Stimulated activated CD8-positive, alpha-beta memory T cell treated with anti-CD3 and anti-CD28 coated beads, Interleukin-2, amount 100 ng/mL, for 1 hour (primary cell): ENCODE measurements at places on chromosomes 2 and 18.

- no peak for DNase-seq
Measured at GRCh38 chr18:7329016-7329415, 98.1 kb downstream of the LRRC30 start.

- no peak for DNase-seq
Measured at GRCh38 chr2:176130147-176130956, 847 bp downstream of the HOXD8 start.

DNA sequence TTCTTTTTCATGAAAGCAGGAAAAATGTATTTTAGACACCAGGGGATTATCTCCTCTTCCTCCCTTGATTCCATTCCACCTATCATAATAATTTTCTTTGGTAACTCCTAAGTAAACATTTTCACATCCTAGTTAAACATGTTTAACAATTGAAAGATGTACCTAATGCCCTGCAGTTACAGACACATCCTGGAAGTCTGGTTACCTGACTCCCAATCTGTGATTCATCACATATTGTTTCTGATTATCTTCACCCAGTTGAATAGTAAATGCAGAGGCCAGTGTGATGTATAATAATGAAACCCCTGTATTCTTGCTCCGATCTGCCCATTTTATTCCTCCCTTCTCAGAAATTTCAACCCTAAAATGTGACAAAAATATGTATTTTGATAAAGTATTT, 1237.6 kb upstream of the LRRTM1 start:
- DNase-seq, result no peak

GRCh38 chr2:235640377-235640776, 146.5 kb downstream of the AGAP1 start:
- DNase-seq, result no peak

- DNase-seq, result no peak
Measured at GRCh38 chr2:241629762-241630435, 7.1 kb downstream of the THAP4 start.

DNA sequence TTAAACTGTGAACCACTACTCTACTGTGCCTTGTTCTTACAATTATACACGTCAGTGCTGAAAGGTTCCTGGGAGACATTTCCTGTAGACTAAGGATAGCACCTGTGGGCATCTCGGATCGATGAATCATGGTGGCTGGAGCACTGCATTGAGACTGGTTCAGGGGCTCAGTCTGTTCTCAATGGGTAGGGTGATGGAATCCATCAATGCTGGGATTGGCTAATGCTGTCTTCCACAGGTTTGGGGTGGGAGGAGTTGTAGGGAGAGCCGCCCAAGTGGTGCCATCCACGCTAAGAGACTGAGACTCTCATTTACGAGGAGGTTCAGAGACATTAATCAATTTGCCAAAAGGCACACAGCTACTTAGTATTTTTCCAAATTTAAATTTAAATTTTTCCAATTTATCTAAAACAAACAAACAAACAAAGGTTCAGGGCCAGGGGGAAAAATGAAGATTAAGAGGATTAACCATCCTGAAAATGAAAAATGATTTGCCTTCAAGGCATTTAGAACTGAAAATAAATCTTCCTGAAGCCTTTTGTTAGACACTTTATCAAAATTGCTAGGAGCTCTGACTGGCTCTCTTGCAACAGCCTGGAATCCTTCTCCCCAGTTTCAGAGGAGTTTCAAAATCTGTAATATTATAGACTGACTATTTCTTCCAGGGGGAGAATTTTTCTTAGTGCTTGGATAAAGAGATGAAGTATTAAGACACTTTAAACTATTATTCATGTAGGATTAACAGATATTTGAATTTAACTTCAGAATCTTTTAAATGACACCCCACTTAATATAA, 359.2 kb downstream of the TGIF1 start:
- no peak for DNase-seq

- no peak for DNase-seq
Measured at GRCh38 chr18:3481696-3482210, 31.8 kb downstream of the TGIF1 start.

GRCh38 chr2:53913721-53914120, 54.0 kb upstream of the GPR75 start:
- DNase-seq, result no peak

GRCh38 chr18:51273437-51273836, 76.0 kb upstream of the MEX3C start:
- DNase-seq, result no peak

GRCh38 chr2:56713161-56713676, 529.4 kb downstream of the CCDC85A start:
- DNase-seq, result no peak

- no peak for DNase-seq
Measured at GRCh38 chr18:74153793-74154192, 5.5 kb downstream of the TIMM21 start.

DNA sequence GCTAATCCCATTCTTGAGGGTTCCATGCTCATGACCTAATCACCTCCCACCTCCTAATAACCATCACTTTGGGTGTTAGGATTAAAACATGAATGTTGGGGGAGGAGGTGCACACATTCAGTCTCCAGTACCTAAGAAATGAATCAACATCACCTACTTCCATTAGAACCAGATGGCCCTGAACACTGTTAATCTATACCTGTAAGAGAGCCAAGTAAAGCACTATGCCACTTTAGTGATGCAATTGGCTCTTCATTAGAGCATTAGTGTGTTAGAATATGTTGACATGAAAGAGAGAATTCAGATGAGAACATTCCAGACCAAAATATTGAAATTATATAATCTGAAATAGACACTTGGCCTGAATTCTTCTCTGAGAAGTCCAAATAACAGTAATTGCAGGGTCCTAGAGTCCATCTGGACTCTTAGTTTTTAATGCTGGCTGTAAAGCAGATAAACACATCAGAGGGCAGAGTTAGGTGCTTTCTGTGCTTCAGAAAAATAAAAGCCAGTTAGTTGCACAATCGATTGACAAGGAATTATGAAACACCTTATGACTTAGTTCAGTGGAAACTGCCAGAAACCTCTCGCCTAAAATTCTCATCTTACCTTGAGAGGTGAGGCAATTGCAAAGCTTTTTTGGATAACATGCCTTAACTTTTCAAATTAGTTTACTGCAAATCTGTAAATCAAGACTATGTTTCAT, 923.7 kb downstream of the SLC4A3 start:
- DNase-seq, result no peak
